ENCODE measurements at places on chromosomes 12 and 14.

GRCh38 chr12:52353766-52354165, 13.5 kb downstream of the KRT85 start:
- H3K4me3 ChIP-seq, result no peak overlapping the region
- peaks cover 16% of the 10 kb centered on the region for H3K27me3 ChIP-seq
- peaks cover 14% of the 10 kb centered on the region for H3K4me1 ChIP-seq

GRCh38 chr14:103100281-103101121, 6.0 kb downstream of the EXOC3L4 start:
- H3K27me3 ChIP-seq, result peaks cover 20% of the 10 kb centered on the region
- no peak for DNase-seq
- H3K27ac ChIP-seq, result peak overlapping the region; percentile 56

- H3K36me3 ChIP-seq, result no peaks in the 10 kb centered on the region
- no peaks in the 10 kb centered on the region for H3K27me3 ChIP-seq
- H3K4me3 ChIP-seq, result no peak overlapping the region
- DNase-seq, result no peak
- no peaks in the 10 kb centered on the region for H3K4me1 ChIP-seq
These were observed 311.7 kb upstream of the FKBP4 start for GRCh38 chr12:2482938-2483660.

GRCh38 chr12:111413442-111414086, 7.8 kb downstream of the SH2B3 start:
- peak overlapping the region; percentile 71 for H3K27ac ChIP-seq
- no peaks in the 10 kb centered on the region for H3K36me3 ChIP-seq
- no peak overlapping the region for H3K4me3 ChIP-seq
- DNase-seq, result no peak
- no peaks in the 10 kb centered on the region for H3K27me3 ChIP-seq

DNA sequence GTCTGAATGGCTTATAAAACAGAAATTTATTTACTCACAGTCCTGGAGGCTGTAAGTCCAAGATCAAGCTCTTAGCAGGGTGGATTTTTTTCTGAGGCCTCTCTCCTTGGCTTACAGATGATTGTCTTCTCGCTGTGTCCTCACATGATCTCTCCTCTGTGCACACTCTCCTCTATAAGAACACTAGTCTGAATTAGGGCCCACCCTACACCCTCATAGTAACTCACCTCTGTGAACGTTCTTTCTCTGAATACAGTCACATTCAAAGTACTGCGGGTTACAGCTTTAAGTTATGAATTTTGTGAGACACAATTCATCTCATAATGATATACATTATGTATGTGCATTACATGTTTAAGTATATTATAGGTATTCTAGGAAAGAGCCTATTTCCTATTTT, 135.7 kb upstream of the ATXN7L3B start:
- H3K4me3 ChIP-seq, result no peak overlapping the region
- no peak overlapping the region for H3K27ac ChIP-seq

Measured in naive B cell (primary cell).